ENCODE measurements at places on chromosomes 1 and 21.

DNA sequence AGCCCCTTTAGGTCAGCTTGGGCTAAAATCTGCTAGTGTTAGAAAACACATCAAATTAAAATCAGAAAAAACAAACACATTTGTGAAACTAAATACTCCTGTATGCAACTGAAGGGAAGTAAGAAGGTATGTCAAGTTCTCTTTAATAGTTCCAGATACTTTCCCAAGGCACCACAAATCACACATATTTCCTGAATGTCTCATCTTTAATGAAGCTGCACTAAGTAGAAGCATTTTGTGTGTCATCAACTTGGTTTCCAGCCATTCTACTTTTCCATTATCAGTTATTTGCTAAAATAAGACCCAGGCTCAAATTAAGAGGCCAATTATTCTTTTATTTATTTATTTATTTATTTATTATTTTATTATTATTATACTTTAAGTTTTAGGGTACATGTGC lies 34.7 kb downstream of the CRB1 start:
- DNase-seq: no peak

DNA sequence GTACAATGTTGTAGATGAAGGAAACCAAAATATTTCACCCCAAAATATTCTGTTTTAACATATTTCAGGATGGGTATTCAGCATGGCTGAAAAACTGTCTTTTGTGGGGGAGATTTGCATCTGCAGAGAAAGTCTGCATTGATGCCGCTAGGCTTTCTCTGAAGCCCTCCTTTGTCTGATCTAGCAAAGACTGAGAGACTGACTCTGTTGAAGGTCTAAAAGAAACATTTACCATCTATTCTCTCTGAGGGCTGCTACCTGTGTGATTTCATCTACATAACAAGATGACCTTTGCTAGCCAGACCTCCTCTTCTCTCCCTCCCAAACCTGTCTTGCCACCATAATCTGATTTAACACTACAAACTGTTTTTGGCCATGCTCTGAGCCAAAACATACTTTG lies 12.4 kb upstream of the MT1HL1 start:
- no peak for DNase-seq

DNA sequence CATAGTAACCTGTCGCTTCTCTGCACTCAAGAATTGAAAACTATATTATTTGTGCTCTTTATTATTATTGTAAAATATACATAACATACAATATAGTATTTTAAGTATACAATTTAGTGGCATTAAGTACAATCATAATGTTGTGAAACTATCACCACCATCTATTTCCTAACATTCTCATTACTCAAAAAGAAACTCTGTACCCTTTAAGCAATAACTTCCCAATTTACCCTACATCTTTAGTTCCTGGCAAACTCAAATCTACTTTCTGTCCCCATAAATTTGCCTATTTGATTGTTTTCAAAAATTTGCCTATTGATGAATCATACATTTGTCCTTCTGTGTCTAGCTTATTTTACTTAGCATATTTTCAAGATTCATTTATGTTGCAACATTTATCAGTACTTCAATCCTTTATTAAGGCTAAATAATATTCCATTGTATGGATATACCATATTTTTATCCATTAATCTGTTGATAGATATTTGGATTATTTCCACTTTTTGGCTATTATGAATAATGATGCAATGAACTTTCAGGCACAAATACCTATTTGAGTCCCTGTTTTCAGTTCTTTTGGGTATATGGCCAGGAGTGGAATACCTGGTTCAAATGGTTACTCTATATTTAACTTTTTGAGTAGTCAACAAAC lies 99.6 kb upstream of the DMRTA2 start:
- DNase-seq: no peak

DNA sequence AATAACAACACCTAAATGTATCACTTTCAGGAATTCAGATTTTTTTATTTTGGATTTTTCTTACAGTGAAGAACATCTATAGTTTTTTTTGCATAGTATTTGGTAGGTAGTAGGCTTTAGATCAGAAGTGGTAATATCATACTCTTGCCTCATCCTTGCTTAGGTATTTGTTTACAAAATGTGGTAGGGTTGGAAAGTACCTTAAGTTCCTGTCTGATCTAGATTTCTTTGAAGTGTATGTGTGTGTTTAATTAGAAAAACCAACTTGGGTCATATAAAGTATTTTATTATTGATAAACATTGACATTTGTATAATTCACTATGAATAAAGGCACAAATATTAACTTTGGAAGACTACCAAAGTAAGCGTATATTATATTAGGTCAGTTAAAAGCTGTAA lies 85.3 kb upstream of the GPR88 start:
- no peak for DNase-seq

DNA sequence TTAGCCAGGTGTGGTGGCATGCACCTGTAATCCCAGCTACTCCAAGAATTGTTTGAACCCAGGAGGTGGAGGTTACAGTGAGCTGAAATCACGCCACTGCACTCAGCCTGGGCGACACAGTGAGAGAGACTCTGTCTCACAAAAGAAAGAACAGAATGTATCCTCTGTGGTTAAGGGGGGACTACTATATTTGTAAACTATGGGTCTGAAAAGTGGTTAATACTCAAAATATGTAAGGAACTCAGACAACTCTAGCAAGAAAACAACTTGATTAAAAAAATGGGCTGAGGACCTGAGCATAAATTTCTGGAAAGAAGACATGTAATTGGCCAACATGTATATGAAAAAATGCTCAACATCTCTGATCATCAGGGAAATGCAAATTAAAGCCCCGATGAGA lies 11.2 kb downstream of the FNBP1L start:
- no peak for DNase-seq

GRCh38 chr1:7707527-7707926 lies 63.6 kb upstream of the VAMP3 start:
- DNase-seq: no peak

DNA sequence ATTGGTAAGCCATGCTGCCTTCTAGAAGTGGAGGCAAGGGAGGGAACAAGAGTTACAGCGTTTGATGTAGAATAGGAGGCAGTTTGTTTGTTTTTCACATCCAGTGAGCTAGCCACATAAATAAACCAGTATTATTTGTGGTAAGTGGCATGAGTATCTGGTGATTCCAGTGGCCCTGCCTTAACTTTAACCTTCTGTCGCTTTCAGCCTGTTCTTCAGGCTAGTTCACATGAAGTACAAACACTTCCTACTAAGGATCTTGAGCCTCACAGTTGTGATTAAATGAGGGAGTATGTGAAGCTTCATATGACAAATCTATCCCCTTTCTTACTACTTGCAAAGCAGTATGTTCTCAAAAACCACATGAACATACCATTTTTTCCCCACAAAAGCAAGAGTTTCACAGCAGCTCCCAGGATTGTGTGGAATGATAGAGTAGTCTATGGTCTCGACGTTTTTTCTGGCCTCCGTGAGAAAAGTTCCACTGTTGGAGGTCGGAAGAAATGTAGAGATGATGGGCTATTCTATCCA lies 59.5 kb downstream of the PHACTR4 start:
- DNase-seq: no peak

DNA sequence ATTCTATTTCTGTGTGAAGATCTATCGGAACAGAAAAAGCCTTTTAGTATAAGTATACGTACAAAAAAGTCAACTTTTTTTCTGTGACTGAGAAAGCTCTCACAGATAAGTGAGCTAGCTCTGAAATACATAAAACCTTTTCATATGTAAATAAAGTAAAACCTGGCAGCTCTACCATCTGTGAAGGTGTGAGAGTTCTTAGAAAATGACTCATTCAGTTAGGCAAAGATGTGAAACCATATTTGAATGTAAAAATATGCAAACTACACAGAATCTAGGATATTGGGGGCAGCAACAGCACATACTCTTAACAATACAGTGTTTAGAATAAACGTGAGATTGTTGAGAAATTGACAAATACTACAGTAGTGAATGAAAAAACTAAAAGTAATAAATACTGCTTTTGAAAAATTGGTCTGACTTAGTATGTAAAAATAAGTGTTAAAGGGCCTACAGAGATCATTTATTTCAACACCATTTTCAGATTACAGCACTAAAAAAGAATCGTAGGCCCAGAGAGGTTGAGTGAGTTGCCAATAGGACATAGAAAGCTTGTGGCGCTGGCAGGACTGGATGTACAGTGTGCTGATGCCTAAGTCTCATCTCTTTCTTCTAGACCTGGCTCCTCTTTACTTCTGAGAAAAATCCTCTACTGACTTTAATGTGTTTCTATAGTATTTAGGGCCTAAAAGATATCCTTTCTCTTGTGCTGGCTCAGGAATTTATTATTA lies 19.8 kb downstream of the ATP6V1G3 start:
- DNase-seq: no peak
